ENCODE measurements at places on chromosomes 16 and 17.

DNA sequence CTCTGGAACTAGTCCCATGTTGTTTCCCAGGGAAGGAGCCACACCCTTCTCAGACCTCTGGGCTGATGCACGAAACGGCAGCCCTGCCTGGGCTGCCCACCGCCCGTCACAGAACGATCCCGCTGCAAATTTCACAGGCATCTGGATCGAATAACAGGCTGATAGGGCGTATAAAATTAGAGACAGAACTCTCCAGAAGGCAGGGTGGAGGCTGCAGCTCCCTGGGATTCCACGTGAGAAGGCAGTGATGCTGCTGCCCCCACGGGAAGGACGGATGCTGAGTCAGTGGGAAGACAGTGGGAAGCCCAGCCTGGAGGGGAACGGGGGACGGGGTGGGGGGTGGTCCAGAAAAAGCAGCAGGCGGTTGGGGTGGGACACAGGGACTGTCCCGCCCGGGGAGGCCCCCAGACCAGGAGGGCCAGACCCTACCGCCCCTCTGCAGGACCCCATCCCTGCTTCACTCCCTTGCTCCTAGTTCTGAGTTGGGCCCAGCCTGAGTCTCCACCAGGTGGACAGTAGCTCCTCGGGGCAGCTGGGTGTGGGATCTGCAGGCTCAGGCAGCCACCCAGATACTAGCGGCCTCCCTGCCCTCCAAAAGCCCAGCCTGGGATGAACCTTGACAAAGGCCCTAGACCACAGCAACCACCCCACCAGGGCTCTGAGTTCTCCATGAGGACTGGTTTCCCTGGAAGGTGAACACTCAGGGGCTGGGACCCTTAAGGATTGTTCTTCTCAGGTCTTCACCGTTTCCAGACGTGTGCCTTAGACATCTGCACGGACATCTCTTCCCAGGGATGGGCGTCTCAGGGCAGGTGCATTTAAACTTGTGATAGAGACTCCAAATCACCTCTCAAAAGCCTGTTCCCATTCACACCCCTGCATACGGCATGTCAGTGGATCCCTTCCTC lies 117.8 kb downstream of the METRNL start:
- DNase-seq, result no peak

DNA sequence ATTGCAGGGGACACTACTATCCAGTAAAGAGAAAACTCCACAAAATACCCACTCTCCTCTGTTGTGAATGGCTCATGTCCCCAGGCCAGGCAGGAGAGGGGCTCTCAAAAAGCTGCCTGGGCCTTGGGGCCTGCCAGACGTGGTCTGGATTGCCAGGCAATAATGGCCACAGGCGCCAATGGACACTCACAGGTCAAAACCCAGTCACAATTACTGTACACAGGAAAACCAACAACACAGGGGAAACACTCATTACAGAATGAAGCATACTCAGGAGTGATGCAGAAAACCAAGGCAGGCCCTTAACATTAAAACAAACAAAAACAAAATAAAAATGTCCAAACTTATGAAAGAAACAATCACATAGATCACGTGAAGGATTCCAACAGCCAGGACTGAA lies 35.1 kb upstream of the SREBF1 start:
- no peak for DNase-seq

DNA sequence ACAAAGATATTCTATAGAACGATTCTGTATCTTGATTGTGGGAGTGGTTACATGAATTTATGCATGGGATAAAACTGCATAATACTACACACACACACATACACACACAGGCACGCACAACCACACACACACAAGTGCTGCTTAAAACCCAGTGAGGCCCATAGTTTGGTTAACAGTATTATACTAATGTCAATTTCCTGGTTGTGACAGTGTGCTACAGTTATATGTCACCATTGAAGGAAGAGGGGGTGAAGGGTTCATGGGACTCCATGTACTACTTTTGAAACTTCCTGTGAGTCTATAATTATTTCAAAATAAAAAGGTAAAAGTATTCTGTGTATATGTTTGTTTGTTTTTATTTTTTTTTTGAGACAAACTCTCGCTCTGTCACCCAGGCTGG lies 8.1 kb downstream of the ZC3H7A start:
- DNase-seq, result no peak

DNA sequence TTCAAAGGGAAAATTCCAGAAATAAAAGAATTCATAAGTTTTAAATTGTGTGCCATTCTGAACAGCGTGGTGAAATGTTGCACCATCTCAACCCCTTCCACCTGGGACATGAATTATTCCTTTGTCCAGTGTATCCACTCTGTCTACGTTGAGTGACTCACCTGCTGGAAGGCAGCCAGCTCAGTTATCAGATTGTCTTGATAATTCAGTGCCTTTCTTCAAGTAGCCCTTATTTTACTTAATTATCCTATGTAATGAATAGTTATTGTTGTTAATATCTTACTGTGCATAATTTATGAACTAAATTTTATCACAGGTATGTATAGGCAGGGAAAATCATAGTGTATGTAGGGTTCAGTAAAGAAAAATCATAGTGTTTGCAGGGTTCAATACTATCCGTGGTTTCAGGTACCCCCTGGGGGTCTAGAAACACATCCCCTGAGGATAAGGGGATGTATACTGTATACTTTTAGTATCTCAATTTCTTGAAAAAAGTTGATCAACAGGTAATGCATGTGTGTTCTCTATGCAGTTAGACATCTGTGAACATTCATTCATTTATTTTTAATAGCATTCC lies 7.7 kb upstream of the PCTP start:
- no peak for DNase-seq

DNA sequence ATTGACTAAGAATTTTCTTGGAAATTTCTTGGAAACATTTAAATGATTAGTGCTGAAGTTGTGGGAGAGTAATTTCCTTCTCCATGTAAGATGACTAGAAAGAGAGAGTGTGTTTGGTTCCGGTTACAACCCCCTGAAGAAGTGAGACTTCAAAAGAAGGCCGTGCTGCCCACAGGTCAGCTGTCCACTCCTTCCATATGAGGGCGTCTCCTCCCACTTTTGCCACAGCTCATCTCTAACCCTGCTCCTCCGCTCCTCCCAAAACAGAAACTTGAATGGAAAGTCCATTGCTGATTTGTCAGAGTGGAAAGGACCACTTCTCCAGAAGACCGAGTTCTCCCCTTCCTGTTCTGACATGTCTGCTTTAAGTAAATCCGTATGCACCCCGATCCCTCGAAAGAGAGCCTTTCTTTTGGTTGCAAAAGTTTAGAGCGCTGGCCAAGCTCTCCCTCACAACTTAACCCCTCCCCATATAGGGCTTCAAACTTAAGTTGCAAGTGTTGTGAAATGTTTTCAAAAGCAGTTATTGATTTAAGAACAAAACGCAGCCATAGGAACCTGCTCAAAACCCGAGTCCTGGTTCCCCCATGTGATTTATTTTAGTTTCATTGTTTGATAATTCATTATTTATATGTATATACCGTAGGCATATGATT lies 129.5 kb downstream of the SOCS1 start:
- DNase-seq, result no peak

GRCh38 chr17:74604761-74605160 lies 12.7 kb upstream of the CD300LD start:
- DNase-seq, result no peak

DNA sequence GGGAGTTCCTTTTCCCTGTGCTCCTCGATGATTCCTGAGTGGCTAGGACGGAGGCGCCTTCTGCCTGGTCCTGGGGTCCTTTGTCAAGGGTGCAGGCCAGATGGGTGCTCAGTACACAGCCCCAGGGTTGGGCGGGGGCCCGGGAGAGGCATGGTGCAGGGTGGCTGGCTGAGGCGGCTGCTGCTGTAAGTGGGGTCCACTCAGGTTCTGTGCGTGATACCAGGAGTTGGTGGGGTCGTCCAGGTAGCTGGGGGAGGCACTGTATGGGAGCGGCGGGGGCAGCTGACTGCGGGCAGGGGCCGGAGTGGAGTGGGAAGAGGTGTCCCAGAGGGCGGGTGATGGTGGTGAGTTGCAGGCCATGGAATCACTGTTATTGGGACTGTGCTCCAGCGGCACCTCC lies 3.6 kb downstream of the DLX3 start:
- no peak for DNase-seq

- DNase-seq, result peak; percentile 46
These were observed 196.7 kb upstream of the GSE1 start for GRCh38 chr16:85416228-85417109.

DNA sequence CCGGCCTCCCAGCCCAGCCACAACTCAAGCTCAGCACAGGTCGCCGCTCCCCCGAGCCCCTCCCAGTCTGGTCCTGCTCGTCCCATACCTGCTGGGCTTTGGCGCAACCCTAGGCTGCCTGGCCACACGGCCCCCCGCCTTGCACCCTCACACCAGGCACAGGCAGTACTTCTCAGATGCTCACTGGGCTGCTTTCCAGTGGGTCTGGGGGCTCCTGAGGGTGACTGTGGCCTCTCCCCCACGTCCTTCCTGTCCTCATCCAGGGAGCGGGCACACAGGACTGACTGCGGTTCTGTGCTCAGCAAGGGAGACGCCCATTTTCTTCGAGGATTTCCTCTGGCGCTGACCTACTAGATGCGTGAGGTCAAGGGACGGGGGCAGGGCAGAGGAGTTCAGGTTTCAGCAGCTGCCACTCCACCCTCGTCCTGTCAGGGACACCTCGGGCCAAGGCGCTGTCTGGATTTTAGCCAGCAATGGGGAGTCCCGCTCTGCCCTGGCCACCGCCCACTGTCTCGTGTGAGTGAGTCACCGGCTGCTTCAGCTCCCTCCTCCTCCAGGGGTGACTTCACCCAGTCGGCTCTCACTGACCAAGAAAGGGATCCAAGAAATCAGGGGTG lies 115.8 kb downstream of the NPIPB11 start:
- DNase-seq, result peak; percentile 51

DNA sequence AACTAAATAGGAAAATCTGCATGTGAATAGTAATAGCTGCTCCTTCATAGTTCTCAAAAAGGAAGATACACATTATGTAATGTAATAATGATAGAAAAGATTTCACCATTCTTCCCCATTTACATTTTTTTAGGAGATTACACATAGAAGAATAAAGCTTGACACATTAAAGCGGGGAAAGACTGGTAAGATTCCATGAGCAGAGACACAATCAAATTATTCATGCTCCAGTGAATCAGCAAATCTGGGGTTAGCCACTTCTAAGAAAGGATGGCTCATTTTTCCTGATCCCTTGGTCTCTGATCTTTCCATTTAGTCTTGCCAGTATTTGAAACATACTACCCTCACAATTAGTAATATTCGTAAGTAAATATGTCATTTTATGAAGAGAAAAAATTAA lies 81.9 kb downstream of the CA4 start:
- no peak for DNase-seq

DNA sequence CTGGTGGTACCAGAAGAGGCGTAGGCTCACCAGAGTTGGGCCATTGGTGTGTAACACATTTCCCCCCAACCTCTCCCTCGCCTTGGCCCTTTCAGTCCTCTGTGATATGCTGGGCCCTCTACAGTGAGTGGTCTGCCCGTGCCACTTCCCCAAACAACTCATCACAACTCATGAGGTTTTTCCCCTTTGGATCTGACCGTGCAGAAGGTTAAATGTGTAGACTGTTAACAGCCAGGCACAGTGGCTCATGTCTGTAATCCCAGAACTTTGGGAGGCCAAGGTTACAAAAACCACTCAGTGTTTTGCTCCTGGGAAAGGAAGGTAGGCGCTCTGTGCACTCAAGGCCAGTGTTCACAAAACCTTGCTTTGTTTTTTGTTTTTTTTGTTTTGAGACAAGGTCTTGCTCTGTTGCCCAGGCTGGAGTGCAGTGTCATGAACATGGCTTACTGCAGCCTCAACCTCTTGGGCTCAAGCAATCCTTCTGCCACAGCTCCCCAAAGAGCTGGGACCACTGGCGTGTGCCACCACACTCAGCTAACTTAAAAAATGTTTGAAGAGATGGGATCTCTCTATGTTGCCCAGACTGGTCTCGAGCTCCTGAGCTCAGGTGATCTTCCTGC lies 11.3 kb upstream of the CYB5B start:
- no peak for DNase-seq

DNA sequence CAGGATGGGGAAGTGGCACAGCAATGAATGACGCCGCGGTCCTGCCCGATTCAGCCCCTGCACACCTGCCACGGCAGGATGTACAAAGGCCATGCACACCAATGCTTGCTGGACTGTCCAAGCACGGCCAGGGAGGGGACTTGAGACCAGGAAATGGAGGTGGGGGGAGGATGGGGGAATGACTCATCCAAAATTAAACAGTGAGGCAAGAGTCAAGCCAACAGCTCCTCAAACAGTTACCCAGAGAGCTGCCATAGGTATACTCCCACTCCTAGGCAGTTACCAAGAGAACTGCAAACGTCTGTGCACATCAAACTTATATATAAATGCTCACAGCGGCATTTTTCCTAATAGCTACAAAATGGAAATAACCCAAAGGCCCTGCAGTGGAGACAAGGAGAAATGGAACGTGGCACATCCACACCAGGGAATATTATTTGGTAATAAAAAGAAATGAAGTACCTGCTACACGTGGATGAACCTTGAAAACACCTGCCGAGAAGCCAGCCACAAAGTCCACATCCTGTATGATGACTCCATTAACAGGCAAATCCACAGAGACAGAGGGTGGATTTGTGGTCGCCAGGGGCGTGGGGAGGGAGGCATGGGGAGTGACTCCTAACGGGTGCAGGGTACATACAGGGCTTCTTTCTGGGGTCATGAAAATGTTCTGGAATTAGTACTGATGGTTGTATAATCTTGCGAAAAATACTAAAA lies 54.1 kb downstream of the VAC14 start:
- DNase-seq, result no peak

DNA sequence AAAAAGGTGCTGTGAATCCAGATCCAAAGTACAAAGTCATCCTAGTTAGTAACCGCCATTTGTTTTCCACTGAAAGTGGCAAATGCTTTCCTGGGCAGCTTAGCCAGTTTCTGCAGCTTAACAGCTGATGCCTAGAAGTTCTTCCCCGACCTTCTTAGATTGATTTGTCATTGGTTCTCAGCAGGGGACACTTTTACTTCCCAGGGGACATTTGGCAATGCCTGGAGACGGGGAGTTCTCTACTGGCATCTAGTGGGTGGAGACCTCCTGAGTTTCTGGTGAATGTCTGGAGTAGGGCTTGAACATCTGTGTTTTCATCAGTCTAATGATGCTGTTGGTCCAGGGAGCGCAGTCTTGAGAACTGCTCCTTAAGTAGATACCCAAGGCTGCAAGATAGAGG lies 7.6 kb downstream of the DNAJA3 start:
- DNase-seq, result no peak

DNA sequence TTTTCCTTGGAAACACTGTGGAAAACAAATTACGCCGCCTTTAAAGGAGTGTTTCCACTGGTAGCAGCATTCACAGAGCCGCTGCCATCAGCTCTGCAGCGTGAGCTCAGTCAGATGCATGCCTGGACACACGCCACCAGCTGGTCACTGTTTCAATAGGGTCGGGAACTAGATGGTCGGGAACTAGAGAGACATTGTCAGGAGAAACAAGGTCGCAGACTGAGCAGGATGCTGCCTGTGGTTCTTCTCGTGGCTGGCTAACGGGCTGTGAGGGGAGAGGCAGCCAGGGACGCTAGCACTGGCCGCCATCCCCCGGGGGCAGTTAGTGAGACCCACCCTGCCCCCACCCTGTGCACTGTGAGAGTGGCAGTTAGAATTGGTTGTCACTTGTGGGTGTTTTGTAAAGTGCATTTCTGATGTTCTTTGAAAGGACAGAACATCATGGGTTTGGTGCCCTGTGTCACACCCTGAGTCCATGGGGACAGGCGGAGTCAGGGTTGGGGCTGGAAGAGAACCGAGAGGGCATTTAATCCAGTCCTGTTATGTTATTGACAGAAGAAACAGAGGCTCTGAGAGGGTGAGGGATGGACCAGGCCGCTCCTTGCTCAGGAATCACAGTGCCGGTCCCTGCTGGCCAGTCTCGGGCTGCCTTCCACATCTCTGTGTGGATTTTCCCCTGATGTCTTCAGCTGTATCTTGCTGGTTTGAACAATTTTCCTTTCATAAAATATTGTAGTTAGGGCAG lies 86.3 kb downstream of the SPECC1 start:
- DNase-seq, result no peak
